GM12864 (cell line): ENCODE measurements at places on chromosomes 5 and 9.

DNA sequence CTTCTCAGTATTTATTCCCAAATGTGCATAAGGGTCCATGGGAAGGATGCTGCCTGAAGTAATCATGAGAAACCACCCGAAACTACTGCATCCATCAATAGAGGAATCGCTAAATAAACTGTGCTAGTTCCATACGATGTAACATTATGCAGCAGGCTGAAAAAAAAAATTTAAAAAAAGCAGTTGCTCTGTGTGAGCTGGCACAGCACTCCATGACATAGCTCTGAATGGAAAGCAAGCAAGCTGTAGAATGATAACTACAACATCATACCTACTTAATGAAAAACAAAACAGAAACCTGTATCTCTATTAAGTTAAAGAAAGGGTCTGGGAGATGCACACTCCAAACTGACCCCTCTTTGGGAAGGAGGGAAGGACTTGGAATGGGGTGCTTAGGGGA lies 49.3 kb downstream of the SHB start:
- no peak for DNase-seq

DNA sequence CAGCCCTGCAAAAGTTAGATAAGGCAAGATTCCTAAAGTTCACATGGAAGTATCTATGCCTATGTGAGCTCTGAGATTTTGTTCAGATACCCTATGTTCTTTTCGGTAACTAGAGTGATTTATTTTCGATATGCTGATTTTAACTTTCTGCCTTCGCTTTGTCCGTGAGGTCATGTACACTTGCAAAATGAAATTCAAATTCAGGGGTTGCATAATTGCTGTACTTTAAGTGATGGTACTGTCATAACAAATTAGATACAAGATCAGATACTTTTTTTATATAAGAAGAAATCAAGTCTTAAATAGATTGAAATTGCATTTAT lies 350 bp upstream of the ECPAS start:
- peak; percentile 13 for DNase-seq

- DNase-seq = no peak
Measured at GRCh38 chr5:44361342-44362001, 27.7 kb downstream of the FGF10 start.

DNA sequence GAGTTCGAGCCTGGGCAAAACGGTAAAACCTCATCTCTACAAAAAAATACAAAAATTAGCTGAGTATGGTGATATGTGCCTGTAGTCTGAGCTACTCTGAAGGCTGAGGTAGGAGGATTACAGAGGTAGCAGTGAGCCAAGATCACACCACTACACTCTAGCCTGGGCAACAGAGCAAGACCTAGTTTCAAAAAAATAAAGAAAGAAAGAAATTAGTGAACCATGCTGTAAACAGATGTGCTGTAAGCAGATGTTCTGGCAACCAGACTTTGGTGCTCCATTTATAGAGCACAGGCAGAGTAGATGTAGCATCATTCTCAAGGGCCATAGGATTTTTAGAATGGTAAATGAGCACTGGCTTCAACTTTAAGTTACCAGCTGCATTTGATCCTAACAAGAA lies 115.4 kb downstream of the ST8SIA4 start:
- DNase-seq = no peak
